ENCODE measurements at places on chromosomes 4 and X.

DNA sequence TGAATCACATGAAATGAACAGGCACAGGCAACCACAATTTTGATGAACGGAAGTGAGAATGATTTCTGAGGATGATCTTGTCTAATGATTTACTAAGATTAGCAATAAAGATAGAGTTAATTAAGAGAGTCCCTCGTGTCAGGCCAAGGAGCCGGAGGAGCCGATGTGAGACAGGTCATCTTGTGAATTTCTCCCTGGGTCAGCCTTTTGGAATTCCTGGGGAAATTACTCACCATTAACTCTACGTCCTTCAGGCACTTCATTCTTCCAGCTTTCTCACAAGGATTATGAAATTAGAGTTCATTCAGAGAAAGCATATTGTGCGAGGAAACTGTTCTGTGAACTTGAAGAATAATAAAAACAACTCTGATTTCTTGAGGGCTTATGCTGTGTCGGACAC, 86.7 kb downstream of the PSAPL1 start:
- peak; percentile 76 for DNase-seq

DNA sequence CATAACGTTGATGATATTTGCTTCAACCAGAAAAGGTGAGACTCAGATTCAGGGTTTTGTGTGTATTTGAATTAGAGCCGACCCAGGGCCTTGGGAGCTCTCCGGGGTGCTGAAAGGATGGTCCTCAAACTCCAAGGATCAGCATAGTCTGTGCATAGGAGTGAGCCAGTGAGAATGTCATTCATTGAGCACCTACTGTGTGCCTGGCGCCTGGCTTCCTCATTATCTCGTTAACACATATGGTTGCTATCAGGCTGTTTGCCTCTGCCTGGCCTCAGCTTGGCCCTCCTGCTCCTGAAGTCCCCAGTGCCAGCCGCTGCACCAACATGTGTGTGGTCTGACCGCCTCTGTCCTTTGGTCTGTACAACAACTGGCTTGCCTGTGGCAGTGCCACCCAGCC, 25.1 kb upstream of the JAKMIP1 start:
- DNase-seq = peak; percentile 8

- peak; percentile 24 for DNase-seq
Measured at GRCh38 chr4:139961344-139961946, 192.5 kb downstream of the MAML3 start.

DNA sequence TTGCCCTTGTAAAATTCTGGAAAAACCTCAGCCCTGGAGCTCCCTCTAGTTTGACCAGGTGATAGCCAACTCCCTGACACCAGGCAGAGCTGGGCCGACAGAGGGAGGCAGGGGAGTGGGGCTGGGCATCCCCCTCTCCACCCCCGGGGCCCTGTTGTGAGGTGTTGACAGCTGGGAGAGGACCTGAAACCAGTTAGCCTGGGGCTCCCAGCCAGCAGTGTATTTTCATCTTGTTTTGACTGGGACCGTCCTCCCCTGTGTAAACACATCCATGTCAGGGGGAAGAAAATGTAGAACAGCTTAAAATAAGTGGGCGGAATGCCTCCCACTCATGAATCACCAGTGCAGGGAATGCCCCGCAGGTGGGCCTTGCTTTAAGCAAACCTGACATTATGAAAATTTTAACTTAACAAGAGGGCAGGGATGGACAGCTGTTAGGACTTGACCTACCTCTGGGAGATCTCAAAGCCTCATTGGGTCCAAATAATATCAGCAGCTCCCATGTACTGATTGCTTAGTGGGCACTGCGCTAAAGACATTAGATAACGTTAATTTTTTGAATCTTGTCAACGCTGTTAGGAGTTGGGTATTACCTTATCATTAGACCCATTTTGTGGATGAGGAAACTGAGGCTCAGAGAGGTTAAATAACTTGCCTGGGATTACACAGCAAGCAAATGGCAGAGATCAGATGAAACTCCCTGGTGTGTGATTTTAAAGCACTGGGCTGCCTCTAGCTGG, 45.9 kb downstream of the TSC22D3 start:
- DNase-seq = peak; percentile 65

- DNase-seq = no peak
Measured at GRCh38 chr4:115233600-115233999, 120.2 kb upstream of the NDST4 start.

GRCh38 chr4:182185491-182185890, 57.7 kb upstream of the TENM3 start:
- no peak for DNase-seq

GRCh38 chr4:148259841-148260240, 182.4 kb downstream of the NR3C2 start:
- peak; percentile 34 for DNase-seq

DNA sequence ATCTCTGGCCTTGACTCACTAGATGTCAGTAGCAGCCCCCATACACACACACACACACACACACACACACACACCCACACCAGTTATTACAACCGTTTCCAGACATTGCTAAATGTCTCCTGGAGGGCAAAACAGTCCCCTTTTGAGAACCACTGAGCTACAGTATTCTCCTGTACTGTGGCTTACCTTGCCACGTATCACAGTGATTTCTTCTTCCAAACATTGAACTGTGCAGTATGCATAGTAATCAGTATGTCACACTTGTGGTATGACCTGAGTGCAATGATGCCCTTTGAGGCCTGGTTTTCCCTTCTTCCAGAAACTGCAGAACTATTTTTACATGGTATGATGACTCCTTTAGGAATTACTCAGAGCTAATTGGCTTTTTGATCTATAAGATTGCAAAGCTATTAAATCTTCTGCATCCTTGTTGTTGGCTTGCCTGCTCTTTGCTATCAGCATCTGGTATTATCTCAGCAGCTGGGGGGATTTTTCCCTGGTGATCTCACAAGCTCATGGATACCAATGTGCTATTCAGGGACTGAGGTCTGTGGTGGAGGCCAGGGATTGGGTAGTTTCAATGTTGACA, 3.6 kb upstream of the THOC2 start:
- peak; percentile 55 for DNase-seq

- no peak for DNase-seq
Measured at GRCh38 chrX:149453906-149454822, 50.9 kb downstream of the IDS start.

DNA sequence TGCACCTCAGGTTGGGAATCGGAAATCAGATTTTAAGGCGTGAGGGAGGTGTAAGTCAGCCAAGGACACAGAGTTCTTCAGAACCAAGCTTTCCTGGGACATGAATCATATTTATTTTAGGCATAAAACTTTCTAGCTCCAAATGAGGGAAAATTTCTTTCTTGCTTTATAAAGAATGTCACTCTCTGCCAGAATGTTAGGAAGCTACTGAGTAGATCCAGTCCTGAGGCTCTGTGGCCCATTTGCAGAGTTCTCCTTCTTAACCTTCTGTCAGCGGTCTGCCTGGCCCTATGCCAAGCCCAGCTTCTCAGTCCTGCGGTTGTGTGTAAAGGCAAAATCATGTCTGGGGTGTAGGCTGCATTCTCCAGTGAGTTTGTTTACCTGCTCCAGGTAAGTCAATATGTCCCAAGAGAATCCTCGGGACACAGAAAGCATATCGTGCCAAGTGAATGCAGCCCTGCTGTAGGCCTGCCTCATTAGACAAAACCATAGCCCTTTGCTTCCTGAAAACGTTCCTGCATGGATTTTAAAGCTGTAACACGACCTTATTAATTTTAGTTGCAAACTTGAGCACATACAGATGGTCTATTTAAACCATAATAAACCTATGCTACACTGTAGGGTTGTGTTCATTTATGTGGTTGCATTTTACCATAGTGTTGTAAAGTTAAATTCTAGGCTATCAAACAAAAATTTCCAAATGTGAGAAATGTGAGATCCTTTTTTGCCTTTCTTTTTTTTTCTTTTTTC, 29.2 kb upstream of the CCNI start:
- DNase-seq = peak; percentile 72

DNA sequence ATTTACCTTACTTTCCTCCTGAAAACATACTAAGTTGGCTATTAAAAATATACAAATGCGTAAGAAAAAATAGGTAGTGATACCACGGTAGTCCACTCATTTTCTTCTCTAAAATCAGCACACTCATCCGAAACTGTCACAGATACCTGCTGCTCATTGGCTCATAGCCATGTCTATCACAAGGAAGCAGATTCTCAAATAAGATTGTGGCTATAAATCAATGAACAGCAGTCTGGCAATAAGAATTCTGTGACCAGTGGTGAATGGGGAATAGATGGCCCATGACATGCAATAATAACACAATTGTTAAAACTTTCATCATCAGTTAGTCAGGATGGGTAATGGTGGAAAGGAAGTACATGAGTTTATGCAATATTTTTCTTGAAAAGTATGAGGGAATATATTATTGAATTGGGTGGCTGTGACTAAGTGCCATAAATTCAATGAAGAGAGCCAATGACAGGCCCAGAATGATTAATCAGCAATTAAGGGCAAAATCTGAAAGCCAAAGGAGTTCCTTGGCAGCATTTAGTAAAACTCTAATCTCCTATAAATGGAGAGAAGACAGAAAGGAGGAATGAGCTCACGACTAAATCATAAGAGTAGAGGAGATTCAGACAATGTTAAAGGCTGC, 202.3 kb upstream of the NEIL3 start:
- peak; percentile 43 for DNase-seq

DNA sequence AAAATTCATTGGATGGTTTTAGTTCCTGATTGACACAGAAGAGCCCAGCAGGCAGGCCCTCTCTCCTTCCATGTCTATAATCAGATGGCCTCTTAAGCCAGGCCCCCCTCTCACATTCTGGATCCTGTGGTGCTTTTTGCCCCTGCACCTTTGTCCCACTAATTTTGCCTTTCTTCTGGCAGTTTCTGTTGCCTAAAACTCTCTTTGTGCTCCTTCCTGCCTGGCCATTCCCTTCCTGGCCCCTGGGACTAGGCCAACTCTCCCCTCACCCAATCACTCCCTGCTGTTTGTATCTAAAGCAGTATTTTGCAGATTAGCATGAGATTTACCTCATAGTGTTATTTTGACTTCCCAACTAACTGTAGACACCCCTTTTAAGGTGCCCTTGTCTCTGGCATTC, 42.7 kb upstream of the DDX3X start:
- DNase-seq = no peak

GRCh38 chrX:103211012-103211715, 3.7 kb upstream of the BEX4 start:
- peak; percentile 43 for DNase-seq

- no peak for DNase-seq
Measured at GRCh38 chrX:100677611-100678181, 33.7 kb downstream of the SRPX2 start.

DNA sequence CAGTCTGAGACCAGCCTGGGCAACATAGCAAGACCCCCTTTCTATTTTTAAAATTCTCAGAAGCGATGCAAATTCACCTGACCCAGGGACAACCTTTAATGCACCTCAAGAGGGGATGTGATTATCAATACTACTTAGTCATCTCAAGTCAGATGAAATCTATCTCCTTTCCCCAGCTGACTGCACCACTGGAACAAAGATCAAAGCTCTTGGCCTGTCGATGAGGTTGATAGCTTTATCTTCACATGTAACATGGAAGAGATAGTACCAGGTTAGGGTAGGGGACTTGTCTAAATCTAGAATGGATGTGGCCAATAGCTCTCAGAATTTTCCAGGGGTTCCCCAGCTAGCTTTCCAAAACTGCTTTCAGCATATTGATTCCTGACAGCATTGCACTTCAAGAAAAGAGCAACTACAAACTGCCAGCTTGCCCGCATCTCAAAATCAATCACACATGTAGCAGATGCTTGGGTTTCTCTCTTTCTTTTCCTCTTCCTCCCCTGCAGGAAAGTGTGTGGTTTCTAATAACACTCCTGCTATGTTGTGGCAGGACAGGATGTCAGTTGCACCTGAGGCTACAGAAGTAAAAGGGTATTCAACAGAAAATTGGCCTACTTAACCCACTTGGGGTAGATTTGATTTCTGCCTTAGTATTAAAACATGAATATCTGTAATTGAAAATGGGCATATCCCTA, 12.2 kb upstream of the TMEM164 start:
- DNase-seq = no peak

GRCh38 chr4:121939690-121940089, 12.2 kb downstream of the TRPC3 start:
- no peak for DNase-seq

DNA sequence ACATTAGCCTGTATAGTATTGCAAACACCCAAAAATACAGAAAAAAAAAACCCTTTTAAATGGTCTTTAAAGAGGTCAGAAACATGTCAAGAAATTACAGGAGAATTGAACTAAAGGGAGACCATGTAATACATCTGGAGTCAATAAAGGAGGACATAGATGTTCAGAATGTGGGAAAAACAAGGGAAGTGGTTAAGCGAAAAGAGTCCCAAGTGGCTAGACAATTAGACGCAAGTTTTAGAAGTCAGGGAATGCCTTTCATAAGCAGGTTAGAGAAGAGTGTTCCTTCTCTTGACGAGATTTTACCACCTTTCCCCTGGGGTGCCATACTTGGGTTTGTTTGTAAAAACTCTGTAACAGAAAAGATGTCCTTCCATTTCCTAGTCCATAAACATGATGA, 7.8 kb downstream of the LNX1 start:
- DNase-seq = no peak

DNA sequence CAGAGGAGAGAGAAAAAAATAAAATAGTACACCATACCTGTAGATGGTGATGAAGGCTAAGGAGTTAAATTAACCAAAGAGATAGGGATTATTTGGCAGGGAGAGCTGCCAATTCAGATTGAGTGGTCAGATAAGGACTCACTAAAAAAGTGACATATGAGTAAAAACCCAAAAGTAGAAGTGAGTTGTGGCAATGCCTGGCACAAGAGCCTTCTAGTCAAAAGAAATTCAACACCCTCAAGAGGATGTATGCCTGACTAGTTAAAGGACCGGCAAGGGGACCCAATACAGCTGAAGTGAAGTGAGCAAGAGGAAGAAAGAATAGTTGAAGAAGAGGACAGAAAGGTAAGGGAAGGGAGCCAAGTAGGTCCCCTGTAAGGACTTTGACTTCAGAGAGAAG, 34.9 kb downstream of the ELF2 start:
- no peak for DNase-seq

- peak; percentile 32 for DNase-seq
Measured at GRCh38 chr4:151801547-151802516, 41.0 kb upstream of the GATB start.

DNA sequence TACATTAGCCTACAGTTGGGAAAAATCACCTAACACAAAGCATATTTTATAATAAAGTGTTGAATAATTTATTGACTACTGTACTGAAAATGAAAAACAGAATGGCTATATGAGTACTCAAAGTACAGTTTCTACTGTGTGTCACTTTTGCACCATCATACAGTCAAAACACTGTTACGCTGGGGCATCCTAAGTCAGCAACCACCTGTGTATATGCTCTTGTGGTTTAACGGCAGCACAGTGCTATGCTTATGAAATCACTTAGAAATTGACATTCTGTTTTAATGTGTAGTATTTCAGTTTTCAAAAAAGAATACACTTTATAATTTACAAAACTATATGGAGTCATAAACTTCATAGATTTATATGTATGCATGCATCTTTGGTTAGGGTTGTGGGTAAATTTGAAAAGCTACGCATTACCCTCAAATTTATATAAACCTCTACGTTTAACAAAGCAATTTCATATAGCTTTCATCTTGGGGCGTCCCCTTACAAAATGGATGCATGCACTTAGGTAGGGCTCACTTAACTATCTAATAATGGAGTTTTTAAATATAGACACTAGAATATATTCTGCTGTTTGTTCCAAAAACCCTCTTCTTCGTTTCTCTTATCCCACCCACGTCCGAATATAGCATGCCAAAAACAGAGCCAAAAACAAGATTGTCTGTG, 690 bp upstream of the NEIL3 start:
- DNase-seq = no peak
